Glutamatergic neuron (in vitro differentiated cells): ENCODE measurements at places on chromosomes 4 and X.
A peak's percentile ranks its signal among the peaks of the same experiment; 100 is the strongest.

- H3K4me3 ChIP-seq: peak overlapping the region; percentile 52
- peaks cover 18% of the 10 kb centered on the region for H3K27me3 ChIP-seq
- H3K27ac ChIP-seq: no peak overlapping the region
- H3K36me3 ChIP-seq: peaks cover 6% of the 10 kb centered on the region
Observed at GRCh38 chr4:105149771-105150170, 3.1 kb downstream of the TET2 start.

GRCh38 chr4:84258905-84259830 is 239.9 kb downstream of the NKX6-1 start:
- no peak overlapping the region for H3K27ac ChIP-seq
- no peak for DNase-seq
- no peaks in the 10 kb centered on the region for H3K4me1 ChIP-seq

- peak; percentile 22 for DNase-seq
- no peak overlapping the region for H3K4me3 ChIP-seq
- no peak overlapping the region for H3K27ac ChIP-seq
- H3K4me1 ChIP-seq: peaks cover 1% of the 10 kb centered on the region
- no peaks in the 10 kb centered on the region for H3K36me3 ChIP-seq
Observed at GRCh38 chr4:132642016-132642817, 506.9 kb upstream of the PCDH10 start.

- no peaks in the 10 kb centered on the region for H3K27me3 ChIP-seq
- no peak for DNase-seq
- peak overlapping the region; percentile 64 for H3K27ac ChIP-seq
- peak overlapping the region; percentile 83 for H3K4me3 ChIP-seq
Observed at GRCh38 chrX:14873676-14874049, 442 bp downstream of the MOSPD2 start.
